ENCODE measurements at places on chromosomes 12 and 14.

DNA sequence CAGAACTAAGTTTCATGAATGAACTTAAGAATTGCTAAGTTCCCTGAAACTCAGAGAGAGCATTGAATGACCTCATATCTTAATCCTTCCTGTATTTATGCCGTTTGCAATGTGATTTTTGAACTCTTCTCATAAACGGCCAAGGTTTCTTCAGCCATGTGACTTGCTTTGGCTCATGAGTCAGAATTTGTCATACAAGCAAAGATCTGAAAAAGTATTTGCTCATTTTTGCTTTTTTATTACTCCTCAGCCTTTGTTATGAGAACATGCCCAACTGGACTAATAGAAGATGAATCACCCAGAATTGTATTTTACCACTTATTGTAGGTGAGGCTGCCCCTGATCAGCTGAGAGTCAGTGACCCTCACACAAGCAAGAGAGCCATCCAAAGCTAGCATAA, 693.8 kb downstream of the BCL11B start:
- no peak for DNase-seq

GRCh38 chr12:112705037-112705632, 86.4 kb upstream of the RPH3A start:
- DNase-seq = no peak

DNA sequence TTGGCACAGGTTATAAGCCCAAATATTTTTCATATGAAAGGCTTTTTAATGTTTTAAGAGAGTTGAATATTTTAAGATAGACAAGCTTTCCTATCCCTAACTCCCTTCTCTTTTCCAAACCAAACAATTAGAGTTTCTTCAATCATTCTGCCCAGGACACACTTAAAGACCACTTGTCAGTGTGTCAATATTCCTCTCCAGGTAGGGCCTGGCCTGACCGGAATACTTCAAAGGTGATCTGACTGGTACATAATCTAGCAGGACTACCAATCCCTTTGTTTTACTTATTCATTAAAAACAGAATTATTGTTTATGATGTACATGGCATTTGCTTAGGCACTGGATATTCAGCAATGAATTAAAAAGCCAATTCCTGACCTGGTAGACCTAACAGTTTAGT, 24.2 kb upstream of the SNRPF start:
- DNase-seq = no peak

DNA sequence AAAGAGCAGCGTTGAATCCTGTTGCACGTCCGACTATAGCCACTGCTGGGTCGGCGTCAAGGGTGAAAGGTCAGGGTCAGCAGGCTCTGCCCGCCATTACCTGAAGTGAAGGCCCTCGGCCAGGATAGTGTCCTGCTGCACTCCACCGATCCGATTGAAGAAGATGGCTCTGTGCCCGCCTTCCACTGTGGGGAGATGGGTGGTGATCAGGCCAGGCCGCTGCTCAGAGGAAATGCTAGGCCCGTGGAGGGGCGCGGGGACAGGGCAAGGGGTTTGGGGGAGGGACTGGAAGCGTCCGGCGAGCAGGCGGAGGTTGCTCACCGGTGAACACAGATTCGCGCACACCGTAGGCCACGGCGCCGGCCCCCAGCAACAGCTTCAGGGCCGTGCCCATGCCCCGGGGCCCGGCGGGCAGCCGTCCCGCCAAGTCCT, 352 bp downstream of the PHB2 start:
- no peak for DNase-seq

DNA sequence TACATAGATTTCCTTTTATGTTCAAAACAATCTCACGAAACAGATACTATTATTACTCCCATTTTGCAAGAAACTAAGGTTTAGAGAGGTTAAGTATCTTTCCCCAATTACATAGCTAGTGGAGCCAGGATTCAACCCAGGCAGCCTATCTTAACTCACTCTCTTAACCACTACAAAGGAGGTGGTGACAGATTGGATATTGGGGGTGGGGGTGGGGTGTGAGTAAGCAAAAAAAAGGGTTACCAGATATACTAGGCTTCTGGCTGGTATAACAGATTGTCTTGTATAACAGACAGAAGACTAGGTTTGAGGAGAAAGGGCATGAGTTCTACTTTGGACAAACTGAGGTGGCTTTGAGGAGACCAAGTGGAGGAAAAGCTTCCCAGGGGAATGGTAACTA, 2.1 kb downstream of the GMFB start:
- DNase-seq = no peak

GRCh38 chr14:45252366-45253069, 484 bp downstream of the MIS18BP1 start:
- DNase-seq = no peak

- no peak for DNase-seq
Observed at GRCh38 chr14:32509632-32510187, 180.6 kb downstream of the AKAP6 start.

- DNase-seq = no peak
Observed at GRCh38 chr14:74861734-74862090, 14.2 kb downstream of the PROX2 start.

DNA sequence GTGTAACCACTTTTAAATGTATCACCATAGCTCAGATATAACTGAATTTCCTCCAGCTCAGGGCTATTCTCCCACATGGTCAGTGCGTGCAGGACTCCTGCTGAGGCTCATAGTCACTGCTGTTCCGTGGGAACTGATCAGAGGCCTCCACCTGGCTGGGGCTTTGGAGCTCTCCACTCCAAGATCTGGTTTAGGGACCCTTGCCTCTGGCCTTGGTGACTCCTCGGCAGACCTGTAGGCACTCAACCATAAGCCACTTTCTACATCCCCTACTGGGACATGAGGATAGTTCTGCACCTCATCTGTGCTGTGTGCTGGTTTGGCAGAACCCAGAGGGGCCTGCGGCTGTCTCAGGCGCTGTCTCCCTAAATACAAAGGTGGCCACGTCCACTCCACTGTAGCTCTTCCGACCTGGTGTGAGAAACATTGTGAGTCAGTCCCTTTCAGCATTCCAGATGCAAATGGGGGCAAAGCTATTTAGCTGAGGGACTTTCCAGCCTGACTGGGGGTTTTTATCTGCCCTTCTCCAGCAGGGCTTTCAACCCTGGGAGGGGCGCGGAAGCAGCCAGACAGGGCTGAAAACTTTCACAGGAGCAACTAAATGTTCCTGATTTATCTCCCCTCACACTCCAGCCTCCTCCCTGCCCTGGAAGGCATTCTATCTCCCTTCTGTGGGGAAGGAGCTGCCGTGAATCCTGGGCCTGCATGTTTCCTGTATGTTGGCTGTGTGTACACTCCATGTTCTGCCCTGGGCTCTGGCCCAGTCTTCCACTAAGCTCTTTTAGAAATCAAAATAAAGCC, 218.3 kb upstream of the DAAM1 start:
- DNase-seq = no peak

GRCh38 chr12:74381958-74382357, 155.7 kb upstream of the ATXN7L3B start:
- DNase-seq = no peak

DNA sequence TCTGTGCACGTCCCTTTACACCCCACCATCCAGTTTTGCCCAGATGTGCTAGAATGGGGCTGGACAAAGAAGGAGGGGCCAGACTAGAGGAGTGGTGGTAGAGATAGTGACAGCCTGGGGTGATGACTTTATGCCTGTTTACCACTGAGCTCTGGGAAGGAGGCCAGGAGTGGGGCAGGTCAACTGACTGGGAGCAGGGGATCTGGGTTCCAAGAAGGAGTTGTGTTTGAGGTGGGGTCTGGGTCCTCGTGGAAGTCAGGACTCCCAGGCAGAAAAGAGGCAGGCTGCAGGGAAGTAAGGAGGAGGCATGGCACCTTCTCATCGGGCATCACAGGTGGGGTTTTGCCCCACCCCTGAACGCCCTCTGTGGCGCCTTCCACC, 315 bp downstream of the LTB4R2 start:
- no peak for DNase-seq

DNA sequence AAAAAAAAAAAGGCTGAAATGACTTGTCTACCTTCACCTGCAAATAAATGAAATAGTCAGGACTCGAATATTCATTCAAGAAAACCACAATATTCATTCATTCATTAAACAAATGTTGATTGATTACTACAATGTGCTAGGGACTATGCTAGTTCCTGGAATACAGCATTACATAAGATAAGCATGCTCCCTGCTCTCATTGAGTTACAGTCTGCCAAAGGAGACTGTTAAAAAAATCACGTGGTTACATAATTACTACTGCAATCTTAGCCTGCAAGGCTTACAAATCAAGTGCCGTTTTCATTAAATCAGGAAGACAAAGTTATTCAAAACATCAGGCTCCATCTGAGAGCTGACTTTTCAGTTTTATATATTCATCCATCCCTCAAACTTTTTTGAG, 70.4 kb upstream of the RIC8B start:
- DNase-seq = no peak

- DNase-seq = no peak
Observed at GRCh38 chr14:39877577-39878190, 445.5 kb upstream of the FBXO33 start.

GRCh38 chr12:89523393-89523792, 1.2 kb downstream of the GALNT4 start:
- DNase-seq = no peak

- no peak for DNase-seq
Observed at GRCh38 chr12:14828892-14829291, 14.4 kb downstream of the ART4 start.

DNA sequence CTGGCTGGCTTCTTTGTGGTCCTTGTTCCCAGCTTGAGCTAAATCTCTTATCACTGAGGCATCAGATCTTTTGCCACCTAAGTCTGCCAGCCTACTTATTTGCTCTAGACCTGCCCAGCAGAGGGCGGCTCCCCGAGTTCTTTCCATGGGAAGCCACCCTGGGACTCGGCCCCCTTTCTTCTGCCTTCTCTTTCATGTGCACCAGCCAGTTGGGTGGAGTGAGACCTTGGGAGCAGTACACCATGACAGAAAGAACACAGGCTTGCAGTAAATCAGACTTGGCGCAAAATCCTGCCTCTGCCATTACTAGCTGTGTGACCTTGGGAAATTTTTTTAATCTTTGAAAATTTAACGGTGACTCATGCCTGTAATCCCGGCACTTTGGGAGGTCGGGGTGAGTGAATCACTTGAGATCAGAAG, 7.4 kb downstream of the SMAGP start:
- no peak for DNase-seq

- DNase-seq = no peak
Observed at GRCh38 chr14:22793976-22794375, 21.3 kb downstream of the SLC7A7 start.

DNA sequence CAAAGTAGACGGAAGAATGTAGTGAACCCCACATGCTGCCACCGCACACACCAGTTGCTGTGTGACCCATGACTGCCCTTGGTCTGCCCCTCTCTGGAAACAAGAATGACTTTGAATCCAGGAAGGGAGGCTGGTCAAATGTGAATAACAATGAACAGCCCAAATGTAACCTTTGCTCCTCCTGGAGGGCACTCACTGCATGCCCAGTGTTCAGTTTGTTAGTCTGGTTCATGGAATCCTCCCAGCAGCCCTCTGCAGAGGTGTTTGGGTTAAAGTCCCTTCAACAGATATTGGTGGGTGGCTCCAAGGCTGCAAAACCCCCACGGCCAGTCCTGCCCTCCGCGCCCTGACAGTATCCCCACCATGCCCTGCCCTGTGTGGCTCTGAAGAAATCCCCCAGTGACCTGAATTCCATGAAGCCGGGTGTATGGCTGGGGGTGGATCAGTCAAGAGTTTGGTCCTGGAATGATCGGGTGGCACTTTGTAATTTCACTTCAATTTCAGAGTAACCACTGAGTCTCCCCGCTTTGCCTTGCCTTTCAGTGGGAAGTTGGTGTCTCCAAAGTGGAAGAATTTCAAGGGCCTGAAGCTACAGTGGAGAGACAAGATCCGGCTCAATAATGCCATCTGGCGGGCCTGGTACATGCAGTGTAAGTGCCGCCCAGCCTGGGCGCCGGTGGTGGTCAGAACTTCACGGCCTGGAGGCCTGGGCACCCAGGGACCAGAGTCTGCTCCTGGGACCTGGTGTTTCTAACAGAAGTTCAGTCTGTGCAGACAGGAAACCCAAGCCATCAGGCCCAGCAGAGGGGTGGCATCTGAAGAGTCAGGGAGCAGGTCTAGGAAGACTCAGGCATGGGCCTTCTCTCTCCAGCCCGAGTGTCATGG, 47.1 kb downstream of the IL31 start:
- DNase-seq = no peak

DNA sequence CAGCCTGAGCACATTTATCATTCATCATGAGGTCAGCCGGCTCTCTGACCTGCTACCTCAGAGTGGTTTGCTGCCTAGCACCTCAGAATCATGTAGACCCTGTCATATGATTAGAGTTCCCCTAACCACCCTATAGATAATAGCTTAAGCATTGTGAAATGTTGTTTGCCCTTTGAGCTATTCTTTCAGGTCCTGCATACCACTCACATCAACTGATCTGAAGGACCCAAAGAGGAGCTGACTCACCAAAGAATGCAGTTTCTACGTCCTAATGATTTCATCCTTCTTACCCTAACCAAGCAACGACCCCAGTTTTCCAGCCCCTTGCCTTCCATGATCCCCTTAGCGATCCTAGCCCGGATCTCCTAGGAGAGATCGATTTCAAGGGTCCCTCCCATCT, 527.9 kb downstream of the SOX5 start:
- no peak for DNase-seq

DNA sequence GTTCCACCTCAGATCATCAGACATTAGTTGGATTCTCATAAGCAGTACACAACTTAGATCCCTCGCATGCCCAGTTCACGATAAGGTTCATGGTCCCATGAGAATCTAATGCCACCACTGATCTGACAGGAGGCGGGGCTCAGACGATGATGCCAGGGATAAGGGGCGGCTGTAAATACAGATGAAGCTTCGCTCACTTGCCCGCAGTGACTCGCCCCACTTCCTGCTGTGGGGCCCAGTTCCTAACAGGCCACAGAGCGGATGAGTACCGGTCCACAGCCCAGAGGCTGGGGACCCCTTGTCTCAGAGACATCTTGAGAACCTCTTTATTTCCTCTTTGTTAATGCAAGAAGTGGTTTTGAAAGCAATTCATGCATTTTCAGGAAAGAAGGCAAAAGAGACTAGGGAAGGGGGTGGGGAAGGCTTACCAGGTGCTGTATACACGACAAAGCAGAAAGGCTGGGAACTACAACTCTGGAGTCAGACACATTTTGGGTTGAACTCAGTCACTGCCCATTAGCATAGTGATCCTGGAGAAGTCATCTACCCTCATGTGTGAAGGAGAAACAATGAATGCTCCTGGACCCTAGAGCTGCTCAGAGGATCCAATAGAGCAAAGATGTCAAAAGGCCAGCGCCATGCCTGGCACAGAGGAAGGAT, 68.7 kb downstream of the EID3 start:
- DNase-seq = no peak
